ENCODE measurements at places on chromosomes 5 and 9.

DNA sequence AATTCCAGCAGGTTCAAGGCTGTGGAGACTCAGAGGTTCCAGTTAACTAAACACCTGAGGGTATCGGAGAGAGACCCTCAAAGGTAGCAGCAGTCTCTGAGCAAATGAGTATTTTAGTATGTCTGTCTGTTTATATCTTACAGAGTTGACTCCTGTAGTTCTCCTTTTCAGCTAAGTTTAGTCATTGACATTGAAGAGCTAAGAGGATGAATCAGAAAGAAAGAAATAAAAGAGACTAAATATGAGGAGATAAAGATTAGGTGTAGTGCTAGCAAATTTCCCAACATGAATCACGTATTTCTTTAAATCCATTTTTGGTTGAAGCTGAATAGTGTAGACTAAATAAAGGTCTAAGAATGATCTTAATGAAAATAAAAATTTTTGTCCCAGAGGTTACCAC lies 474.0 kb upstream of the RGMB start:
- no peak for DNase-seq

- no peak for DNase-seq
Observed at GRCh38 chr5:17436350-17436749, 61.7 kb upstream of the TAF11L2 start.

GRCh38 chr9:117987945-117988344 lies 283.7 kb downstream of the TLR4 start:
- no peak for DNase-seq

- no peak for DNase-seq
Observed at GRCh38 chr5:118293378-118293777, 695.0 kb downstream of the DTWD2 start.

- DNase-seq: no peak
Observed at GRCh38 chr5:54357408-54358058, 47.2 kb upstream of the ARL15 start.

DNA sequence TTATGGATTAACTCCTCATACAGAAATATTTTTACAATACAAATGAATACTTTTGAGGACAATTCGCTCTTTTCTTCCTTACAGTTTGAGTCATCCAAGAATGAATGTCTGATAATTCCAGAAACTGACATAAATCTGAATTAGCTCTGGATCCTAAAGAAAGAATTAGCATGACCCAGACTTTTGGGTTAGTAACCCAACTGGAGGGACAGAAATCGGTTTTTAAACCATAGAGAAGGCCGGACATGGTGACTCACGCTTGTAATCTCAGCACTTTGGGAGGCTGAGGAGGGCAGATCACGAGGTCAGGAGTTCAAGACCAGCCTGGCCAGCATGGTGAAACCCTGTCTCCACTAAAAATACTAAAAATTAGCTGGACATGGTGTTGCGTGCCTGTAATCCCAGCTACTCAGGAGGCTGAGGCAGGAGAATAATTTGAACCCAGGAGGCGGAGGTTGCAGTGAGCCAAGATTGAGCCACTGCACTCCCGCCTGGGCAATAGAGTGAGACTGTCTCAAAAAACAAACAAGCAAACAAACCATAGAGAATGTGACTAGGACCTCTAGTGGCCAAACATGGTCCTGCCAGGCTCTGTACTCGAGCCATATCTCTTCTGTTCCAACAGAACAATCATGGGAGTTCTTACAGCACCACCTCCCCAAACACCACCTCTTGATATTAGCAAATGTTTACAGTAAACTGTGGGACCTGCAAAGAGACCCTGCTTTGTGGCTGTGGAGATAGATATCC lies 44.8 kb downstream of the LURAP1L start:
- DNase-seq: no peak

DNA sequence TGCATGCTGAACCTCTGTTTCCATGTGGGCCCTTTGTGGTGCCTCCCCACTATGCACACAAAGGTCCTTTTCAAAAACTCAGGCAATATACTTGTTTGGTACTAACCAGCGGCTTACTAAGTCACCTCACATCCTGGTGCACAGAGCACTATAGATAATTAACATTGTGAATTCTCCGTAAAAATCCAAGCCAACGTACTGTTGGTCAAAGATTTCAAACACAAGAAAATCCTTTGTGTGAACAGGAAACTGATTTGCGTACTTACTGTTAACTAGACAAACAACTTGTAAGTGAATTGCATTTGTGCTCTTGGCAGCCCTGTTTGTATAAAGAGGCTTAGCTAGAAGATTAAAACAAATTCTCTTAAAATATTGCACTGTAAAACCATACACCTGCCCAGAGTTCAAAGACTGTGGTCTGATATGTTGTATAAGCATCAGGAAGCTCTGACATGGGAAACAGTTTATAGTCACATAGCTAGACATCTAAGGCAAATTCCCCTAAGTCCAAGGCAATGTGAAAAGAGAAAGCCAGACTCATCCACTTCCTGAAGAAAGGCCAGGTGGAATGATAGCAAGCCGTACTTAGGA lies 125.0 kb upstream of the SLC12A2 start:
- DNase-seq: no peak

GRCh38 chr9:135848341-135849047 lies 58.9 kb downstream of the CAMSAP1 start:
- no peak for DNase-seq

- no peak for DNase-seq
Observed at GRCh38 chr9:136364942-136365774, 1.6 kb upstream of the DNLZ start.

- DNase-seq: no peak
Observed at GRCh38 chr9:138023394-138024124, 146.0 kb downstream of the CACNA1B start.

GRCh38 chr5:109779036-109779735 lies 89.5 kb downstream of the MAN2A1 start:
- no peak for DNase-seq

- no peak for DNase-seq
Observed at GRCh38 chr5:151040211-151040747, 19.9 kb downstream of the GPX3 start.

- no peak for DNase-seq
Observed at GRCh38 chr5:134028496-134028895, 23.7 kb upstream of the VDAC1 start.

GRCh38 chr9:90198956-90199355 lies 443.7 kb downstream of the DIRAS2 start:
- DNase-seq: no peak

All from T-cell (primary cell).